ENCODE measurements at places on chromosomes 4 and X.

DNA sequence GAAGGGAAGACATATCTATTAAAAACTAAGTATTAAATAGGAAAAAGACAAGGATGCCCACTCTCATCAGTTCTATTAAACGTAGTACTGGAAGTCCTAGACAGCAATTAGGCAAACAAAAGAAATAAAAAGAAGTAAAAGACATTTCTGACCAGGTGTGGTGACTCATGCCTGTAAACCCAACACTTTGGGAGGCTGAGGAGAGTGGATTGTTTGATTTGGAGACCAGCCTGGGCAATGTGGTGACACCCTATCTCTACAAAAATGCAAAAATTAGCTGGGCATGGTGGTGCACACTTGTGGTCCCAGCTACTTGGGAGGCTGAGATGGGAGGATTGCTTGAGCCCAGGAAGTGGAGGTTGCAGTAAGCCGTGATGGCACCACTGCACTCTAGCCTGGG lies 1071.8 kb downstream of the FAT4 start:
- DNase-seq = no peak

GRCh38 chr4:10998846-10999245 lies 314.3 kb upstream of the CLNK start:
- no peak for DNase-seq

DNA sequence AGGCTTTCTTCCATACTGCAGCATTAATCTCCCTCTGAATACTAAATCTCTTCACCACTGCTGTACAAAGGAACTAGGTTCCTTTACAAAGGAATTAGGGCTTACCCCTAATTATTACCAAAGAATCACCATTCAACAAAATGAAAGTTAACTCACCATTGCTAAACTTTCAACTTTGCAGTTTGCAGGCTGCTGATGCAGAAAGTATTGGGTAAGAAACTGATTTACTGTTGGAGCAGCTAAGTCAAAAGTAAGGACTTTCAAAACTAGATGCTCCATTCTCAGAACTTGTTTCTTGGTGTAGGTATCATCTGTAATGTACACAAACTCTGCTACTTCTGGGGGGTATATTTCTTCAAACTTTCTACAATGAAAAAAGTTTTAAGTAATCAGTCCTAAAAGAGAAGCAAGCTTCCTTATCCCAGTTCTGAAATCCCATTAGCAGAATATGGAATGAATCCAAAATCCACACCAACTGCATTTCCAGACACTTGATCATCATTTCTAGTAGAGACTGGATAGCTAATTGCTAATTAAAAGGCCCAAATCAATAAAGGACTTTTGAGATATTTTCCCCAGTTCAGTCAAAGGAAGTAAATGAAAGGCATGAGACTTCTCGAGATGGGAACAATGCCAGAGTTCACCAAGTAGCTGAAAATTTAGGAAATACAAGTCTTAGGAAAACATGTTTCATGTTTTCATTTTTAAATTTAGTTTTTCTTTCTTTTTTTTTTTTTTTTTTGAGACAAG lies 4.3 kb downstream of the CCNA2 start:
- DNase-seq = no peak

GRCh38 chrX:29728639-29729038 lies 486.7 kb upstream of the MAGEB2 start:
- no peak for DNase-seq

- DNase-seq = no peak
Measured at GRCh38 chrX:24480400-24480865, 15.3 kb downstream of the PDK3 start.

GRCh38 chr4:13601048-13601447 lies 26.5 kb downstream of the BOD1L1 start:
- DNase-seq = no peak

DNA sequence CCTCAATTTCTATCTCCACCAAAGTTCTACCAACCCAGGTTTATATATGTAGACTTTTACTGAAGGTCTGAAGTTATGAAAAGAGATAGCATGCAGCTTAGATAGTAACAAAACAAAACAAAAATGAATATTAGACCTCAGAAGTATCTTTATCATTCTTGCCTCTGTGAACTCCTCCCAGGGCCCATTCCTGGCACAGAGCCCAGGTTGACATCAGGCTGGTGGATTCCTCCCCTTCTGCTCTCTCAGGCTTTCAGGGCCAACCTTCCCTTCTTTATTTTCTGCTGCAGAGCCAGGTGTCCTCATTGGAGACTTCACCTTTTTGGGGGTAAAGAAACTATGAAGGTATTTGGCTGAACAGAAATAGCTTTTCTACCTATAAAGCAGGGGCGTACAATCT lies 112.8 kb upstream of the PITX2 start:
- no peak for DNase-seq

DNA sequence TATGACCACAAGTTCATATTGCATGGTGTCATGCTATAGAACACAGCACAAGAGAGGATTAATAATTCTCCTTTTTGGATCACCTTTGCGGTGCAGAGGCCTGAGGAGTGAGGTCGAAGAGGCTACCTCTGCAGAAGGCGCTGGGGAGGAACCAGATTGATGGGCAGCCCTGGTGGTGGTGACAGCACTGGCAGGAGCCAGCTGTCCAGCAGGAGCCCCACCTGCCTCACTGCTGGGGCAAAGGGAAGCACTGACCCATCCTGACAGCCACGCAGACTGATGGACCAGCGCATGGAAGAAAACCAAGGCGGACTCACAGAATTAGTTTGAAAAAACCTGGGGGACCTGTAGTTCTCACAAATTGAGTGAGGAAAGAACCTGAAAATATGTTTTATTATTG lies 50.9 kb downstream of the COX18 start:
- DNase-seq = no peak

DNA sequence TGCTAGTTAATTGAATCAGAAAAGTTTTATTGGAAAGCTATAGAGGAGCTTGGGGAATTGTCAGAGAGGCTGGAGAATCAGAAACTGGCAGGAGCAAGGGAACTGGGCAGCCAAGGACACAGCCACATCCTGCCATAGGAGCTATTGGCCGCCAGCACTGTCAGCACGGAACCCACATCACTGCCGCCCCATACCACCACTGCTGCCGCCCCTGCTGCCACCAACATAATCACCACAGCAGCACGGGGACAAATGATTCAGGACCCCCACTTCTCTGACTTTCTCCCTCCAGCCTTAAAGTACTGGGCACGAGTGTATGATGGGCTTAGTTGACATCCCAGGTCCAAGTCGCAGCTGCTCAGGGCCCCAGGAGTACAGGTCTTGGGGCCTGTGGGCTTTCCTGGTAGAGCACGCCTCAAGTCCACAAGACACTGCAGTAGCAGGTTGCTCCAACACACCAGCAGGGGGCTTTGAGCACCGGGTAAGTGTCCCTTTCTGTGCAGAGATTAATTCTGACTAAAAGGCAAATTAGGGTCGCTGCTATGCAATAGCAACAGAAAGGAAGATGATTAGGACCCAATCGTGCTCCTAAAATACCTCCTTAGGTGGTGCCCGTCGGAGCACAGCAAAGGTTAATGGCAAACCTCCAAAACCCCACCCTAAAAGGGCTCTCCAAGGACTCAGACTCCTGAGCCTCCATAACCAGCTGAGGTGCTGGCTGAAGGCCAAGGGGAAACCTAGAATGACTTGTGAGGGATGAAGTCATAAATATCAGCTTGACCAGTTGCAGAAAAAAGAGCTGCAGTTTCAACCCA lies 6.9 kb downstream of the PJA1 start:
- no peak for DNase-seq

GRCh38 chr4:72019688-72020087 lies 12.1 kb upstream of the NPFFR2 start:
- DNase-seq = no peak

- no peak for DNase-seq
Measured at GRCh38 chr4:161647757-161648156, 516.0 kb downstream of the FSTL5 start.

DNA sequence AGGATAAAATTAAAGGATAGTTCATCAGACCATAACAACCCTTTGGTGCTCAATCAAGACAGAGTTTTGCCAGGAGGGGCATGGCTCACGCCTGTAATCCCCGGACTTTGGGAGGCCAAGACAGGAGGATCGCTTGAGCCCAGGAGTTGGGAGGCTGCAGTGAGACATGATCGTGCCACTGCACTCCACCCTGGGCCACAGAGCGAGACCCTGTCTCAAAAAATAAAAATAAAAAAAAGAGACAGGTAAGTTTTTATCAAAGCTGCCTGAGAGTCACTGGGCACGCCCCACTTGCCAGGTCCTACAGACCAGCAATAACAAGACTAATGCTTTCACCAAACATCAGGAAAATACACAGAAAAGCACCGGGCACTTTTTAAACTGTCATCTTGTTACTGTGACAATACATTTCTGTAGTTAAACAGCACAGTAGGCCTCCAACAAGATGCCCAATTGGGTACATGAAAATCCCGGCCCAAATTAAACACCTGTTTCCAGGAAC lies 765 bp downstream of the CFAP97 start:
- DNase-seq = no peak

DNA sequence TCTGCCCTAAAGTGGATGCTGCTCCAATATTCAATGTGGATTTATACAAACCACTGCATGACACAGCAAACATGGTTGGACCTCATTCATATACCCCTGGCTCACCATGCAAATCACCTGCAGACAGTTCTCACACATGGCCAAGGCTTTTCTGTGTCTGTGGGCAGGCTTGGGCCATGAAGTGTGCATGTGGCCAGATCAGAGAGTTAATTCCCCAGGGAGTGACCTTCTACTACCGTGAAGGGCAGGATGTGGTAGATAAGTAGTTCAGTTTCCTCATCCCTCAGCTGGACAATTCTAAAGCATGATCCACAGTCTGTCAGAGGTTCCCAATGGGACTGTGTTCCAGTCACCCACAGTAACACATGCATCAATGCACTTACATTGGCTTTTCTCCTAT lies 24.6 kb upstream of the BCLAF3 start:
- no peak for DNase-seq

- DNase-seq = no peak
Measured at GRCh38 chr4:54315561-54316538, 86.8 kb downstream of the PDGFRA start.

DNA sequence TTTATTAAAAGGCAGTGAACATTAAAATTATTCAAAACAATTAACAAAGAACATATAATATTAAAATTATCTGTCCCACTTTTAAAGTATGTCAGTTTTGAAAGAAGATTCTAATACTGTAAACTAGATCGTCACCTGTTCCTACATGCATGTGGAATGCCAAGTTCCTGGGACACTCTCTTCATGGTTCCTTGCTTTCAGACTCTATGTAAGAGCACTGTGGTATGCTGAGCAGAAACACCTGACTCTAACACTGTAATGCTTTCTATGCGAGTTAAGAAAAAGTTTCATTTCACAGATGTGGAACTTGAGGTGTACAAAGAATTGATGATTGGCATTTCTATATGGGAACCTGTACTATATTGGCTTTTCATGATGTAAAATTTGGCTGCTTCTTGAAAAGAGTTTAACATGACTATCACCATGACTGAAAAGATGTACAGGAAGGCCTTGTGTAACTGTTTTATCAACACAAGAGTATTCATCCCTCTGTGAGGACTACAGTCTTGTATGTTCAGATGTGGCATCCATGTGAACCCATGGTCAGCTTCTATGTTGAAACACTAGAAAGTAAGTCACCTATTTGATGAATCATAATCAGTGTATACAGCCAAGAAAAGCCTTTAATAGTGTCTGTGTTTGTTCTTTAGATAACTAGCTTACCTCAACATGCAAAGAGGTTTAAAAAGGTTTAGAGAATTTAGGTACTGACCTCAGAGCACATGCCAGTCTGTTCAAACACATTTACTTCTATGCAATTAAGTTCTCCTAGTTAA lies 354.5 kb downstream of the ARHGAP24 start:
- no peak for DNase-seq

- no peak for DNase-seq
Measured at GRCh38 chr4:17721496-17722355, 59.7 kb downstream of the FAM184B start.

GRCh38 chr4:162038112-162038511 lies 125.7 kb downstream of the FSTL5 start:
- DNase-seq = no peak

GRCh38 chrX:130523460-130524394 lies 121.9 kb downstream of the RBMX2 start:
- DNase-seq = no peak

DNA sequence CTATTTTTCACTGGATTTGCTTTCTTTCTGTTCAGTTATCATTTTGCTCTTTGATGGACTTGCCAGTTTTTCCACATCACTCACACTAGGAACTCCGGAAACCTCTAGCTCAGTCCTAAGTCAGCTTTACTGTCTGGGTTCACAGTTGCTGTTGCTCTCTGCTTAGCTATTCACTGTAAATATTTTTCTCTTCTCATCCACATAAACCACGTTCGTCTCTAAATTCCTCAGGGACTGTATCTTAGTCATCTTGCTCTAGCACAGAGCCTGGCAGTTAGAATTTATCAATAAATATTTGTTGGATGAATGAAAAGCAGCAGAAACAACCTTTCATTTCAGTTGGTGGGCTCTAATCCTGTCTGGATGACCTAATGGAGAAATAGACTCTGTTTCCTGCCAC lies 119.4 kb upstream of the DMD start:
- DNase-seq = no peak

DNA sequence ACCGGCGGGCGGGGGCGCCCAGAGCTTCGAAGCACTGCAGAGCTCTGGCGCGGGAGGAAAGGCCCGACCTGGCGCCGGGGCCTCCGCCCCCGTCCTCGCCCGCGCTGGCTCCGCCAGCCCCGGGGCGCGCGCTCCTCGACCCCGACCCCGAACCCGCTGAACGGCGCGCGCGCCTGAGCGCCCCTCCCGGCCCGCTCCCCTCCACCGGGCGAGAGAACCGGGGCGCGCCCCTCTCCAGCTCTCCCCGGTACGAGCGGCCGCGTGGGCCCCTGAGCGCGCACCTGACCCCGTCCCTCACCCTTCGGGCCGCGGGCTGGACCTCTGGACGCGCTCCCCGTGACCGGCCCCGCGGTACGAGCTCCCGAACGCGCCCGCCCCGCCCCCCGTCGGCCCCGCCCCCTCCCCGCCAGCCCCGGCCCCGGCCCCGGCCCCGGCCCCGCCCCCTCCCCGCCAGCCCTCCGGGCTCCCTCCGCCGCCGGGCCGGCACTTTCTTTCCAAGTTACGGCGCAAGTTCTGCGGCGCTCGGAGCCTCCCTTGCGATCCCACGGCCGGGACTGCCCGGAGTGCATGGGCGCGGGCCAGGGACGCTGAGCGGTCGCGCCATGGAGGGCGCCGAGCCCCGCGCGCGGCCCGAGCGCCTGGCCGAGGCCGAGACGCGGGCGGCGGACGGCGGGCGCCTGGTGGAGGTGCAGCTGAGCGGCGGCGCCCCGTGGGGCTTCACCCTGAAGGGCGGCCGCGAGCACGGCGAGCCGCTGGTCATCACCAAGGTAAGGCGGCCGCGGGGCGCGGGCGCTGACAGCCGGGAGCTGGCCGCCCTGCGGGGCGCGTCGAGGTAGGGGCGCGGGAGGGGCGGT lies at the start of gene SHROOM2:
TSS of gene SHROOM2 (plus strand) at position 486 of the 854 bp plus-strand sequence. CDS start at position 603, 117 bp downstream.
- DNase-seq = no peak

- DNase-seq = no peak
Measured at GRCh38 chrX:153644356-153645125, 2.5 kb upstream of the DUSP9 start.

- no peak for DNase-seq
Measured at GRCh38 chr4:184074677-184075388, 142.8 kb downstream of the ENPP6 start.

DNA sequence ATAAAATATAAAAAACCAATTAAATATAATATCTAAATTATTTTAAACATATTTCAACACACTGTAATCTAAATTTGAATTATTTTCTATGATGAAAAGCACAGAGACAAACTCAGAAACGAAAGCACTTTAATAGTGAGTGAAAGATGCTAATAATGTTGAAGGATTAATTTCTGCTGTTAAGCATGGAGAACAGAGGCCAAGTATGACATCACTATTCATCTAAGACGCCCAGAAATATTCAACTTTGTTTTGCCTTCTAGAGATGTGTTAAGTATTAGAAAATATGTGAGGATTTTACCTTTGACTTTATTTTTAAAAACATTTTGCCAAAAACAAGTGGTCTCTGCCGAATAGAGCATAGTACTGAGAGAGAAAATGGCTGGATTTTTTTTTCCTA lies 19.3 kb downstream of the ARHGEF6 start:
- DNase-seq = no peak

Measured in KG1 (cell line).